Stimulated activated CD8-positive, alpha-beta memory T cell treated with anti-CD3 and anti-CD28 coated beads, Interleukin-15, amount 100 ng/mL, for 24 hours (primary cell): ENCODE measurements at places on chromosomes 7 and 10.

DNA sequence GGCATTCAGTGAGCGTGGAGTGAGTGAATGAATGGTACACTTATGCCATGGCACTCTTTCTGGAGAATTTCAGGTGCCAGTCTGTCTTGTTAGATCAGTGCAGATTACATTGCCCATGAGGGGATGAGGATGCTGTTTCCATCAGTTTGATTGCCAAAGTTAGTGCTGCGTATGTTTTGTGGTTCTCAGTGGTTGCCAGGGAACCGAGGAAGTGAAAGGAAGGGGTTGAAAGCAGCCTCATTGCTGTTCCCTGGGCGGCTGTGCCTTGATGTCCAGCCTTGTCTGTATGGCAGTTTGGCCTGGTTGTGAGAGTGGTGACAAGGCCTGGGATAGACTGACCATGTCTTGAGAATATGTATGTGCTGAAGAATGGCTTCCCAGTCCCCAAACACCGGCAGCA is 30.2 kb downstream of the WBP1L start:
- DNase-seq = no peak

GRCh38 chr10:20004087-20004523 is 187.9 kb downstream of the PLXDC2 start:
- DNase-seq = no peak

GRCh38 chr10:58930500-58930899 is 245.9 kb upstream of the PHYHIPL start:
- DNase-seq = no peak

- DNase-seq = no peak
These were observed 16.4 kb upstream of the PARP12 start for GRCh38 chr7:140079121-140079536.

- DNase-seq = no peak
These were observed 103.7 kb upstream of the ZMIZ1 start for GRCh38 chr10:78964952-78965633.

DNA sequence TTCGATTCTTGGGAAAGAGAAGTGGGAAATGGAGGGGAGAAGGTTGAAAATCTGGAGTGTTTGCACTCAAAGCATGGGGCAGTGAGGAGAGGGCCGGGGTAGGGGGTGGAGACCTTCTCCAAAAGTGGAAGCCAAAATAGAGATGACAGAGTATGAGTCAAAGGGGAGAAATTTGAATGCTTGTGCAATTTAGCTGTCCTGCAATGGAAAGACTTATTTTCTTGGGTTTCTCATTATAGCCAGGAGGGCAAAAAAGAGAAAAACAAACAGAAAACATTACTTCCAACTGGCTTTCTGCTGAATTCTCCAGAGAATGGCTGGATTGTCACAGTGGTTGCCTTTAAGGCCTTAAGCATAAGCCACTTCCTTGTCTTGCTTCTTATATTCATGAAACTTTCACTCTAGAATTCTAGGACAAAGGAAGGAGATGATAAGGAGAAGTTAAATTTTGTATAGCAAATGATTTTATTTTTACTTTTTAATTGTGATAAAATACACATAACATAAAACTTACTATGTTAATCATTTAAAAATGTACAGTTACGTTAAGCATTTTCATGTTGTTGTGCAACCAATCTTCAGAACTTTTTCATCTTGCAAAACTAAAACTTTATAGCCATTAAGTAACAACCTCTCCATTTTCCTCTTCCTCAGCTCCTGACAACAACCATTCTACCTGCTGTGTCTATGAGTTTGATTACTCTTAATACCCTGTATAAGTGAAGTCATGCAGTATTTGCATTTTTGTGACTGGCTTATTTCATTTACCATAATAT is 100.2 kb downstream of the GPR85 start:
- DNase-seq = no peak

DNA sequence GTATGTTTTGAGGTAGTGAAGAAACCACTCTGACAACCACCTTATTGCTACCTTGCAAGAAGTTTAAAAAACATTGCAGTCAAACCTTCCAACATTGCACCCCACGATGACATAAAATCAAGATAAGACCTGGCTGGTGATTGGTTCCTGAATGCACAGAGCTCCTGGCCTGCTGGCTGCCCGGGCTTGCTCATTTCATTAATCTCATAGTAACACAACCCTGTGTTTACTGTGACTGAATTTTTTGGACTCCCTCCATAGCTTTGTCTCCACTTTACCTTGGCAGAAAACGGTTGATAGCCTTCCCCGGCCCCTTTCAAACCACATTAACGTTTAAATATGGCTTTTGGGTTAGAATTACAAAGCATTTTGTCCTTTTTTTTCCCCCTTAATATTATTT is 27.5 kb downstream of the VWA2 start:
- no peak for DNase-seq

DNA sequence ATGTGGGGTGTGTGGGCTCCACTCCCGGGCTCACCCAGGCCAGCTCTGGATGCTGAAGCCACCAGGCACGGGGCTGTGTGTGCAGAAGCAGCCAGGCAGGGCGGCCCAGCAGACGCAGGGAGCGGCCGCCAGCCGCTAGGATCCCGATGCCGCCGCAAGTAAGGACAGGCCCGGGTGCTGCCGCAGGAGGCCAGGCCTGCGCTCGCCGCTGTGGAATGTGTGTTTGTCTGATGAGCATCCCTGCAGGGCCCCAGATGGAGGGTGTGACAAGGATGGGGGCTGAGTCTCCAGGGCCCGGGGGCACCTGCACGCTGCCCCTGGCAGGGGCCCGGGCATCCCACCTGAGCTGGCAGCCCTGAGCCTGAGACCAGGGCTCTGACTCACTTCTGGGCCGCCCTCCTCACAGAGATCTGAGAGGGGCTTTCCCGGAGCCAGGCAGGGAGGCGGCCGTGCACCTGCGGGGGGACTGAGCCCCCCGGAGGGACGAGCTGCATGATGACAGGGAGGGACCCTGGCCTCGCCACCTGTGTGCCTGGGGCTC is 101.5 kb downstream of the FOXL3 start:
- no peak for DNase-seq

DNA sequence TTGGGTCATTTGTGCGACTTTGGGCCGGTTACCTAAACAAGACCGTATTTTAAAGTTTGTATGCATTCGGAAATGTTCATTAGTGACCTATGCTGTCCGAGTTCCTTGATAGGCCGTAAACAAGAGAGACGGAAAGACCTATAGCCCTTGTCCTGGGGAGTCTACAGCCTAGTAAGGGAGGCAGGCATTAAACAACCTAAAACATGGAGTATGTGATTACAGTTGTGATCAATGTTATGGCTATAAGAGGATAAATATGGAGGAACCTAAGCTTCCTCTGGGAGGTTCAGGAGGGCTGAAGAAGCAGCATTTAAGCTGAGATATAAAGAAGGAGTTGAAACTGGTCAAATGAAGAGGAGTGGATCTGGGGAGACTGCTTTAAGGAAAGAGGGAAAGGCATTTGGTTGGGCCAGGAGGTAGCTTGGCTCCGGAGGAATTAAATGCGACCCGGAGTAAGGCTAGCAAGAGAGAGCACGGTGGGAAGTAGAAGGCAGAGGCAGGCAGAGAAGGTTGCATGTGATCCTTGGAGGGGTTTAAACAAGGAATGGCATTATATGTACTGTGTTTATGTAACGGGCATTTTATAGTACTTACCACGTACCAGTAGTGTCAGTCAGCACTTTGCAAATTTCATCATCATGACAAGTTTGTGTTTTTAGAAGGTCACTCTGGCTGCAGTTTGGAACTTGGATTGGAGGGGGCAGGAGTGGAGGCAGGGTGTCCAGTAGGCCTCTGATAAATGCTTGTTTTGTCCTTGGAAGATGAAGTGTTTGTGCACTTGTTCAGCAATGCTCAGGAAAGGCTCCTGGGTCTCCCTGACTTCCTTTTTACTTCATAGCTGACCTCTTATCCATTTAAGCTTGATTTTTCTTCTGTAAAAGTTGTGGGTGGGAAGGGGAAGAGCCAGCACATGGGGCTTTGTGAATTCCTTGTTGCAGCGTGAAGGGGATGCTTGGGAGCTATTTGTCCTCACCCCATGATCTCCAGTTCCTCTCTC is 1.0 kb upstream of the AVPI1 start:
- no peak for DNase-seq

GRCh38 chr10:119537953-119538630 is 4.4 kb downstream of the RGS10 start:
- DNase-seq = no peak

DNA sequence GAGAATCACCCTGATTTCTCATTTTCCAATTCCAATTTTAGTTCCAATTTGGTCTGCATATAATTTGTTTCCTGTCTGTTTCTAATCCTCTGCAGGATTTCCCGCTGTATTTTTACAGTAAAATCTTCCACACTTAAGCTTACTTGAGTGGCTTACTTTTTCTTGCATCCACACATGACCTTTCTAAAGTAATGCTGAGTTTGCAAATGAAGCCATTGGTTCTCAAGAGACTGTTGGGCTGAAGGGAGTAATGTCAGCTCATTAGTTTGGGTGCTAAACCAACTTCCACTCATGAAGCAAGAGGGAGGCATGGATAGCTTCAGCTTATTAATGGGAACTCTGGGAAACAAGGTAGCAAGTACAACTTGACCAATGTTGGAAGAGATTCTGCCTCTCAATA is 146.4 kb downstream of the SNX10 start:
- DNase-seq = no peak

DNA sequence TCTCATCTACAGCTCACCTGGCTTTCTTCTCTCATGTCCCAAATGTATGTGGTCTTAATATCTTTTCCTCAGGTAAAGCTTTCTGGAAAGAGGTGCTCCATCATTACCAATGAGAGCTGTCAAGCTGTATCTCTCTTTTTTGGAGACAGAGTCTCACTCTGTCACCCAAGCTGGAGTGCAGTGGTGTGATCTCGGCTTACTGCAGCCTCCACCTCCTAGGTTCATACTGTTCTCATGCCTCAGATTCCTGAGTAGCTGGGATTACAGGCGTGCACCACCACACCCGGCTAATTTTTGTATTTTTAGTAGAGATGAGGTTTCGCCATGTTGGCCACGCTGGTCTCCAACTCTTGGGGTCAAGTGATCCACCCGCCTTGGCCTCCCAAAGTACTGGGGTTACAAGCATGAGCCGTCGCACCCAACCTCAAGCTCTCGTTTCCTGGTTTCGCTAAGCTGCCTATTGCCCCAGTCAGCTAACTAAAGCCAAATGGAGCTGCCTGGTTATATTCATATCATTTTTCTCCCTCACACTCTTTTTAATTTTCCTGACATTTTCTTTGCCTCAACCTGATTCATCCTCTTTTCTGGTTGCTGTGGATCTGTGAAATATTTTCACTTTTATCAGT is 60.5 kb downstream of the SUFU start:
- no peak for DNase-seq

DNA sequence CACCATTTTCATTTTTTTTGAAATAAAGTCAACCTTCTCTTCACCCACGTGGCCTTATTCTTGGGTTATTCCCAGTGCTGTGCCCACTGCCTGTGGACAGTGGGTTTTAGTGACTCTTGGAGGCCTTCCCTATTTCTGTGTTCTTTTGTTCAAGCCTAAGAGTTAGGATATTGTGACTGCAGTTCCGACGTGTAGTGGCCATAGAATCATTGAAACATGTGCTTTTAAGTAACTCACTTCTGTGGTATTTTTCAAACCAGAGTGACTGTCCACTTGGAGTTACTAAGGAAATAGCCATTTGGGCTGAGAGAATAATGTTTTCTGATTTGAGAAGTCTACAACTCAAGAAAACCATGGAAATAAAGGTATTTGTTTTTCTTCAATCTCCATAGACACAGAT is 23.7 kb downstream of the TDRD1 start:
- DNase-seq = no peak

- DNase-seq = no peak
These were observed 61.7 kb downstream of the SEMA3D start for GRCh38 chr7:85125176-85125575.

- DNase-seq = no peak
These were observed 101.6 kb downstream of the HECTD2 start for GRCh38 chr10:91511549-91512330.

GRCh38 chr7:66313886-66314568 is 108.9 kb downstream of the TPST1 start:
- DNase-seq = no peak

- no peak for DNase-seq
These were observed 1.3 kb downstream of the FRAT2 start for GRCh38 chr10:97333351-97333600.

DNA sequence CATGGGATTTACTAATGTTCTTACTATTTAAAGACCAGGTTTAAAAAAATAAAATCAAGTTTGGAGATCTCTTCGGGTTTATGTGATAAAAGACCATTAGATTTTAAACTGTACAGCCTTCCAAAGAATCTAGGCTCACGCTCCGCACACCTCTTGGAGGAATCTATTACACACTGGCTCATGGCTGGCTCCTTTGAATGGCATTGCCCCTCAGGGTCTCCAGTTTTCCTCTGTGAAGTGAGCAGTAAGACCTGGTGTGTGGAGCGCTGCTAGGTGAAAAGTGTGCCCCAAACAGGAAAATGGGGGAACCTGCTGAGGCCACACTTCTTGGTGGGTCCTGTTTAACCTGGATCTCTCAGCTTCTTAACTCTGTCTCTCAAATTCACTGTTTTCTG is 142.3 kb downstream of the KAT6B start:
- no peak for DNase-seq

GRCh38 chr7:11709196-11709595 is 122.8 kb downstream of the THSD7A start:
- no peak for DNase-seq

- no peak for DNase-seq
These were observed 138.1 kb upstream of the TCF7L2 start for GRCh38 chr10:112811741-112812551.

- no peak for DNase-seq
These were observed 272.6 kb upstream of the DGKB start for GRCh38 chr7:15175152-15175551.

DNA sequence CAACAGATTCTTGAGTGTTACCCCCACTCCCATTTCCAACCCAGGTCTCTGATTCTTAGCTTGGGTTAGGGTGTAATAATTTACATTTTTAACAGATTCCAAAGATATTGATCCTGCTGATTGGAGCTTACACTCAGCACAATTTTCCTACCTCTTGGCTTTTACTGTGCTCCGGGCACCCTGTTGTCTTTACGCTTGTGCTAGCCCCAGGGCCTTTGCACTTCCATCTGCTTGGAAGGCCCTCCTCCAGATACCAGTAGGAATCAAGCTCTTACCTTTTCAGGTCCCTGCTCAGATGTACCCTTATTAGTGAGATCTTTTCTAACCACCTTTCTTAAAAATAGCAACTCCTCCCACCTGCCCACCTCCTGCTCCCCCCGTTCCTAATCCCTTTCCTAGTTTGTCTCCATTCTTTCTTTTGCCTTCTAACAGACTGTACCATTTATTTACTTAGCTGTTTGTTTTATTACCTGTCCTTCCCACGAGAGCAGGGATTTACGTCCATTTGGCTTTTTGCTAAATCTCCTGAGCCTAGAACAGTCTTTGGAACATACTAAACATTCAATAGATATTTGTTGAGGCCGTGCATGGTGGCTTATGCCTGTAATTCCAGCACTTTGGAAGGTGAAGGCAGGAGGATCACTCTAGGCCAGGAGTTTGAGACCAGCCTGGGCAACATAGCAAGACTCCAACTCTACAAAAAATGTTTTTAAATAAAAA is 316.3 kb downstream of the PRPF18 start:
- no peak for DNase-seq

GRCh38 chr10:22363305-22363704 is 18.0 kb downstream of the SPAG6 start:
- DNase-seq = no peak

GRCh38 chr10:66843396-66843795 is 82.4 kb upstream of the LRRTM3 start:
- DNase-seq = no peak

- no peak for DNase-seq
These were observed 13.4 kb downstream of the VTI1A start for GRCh38 chr10:112460366-112460765.
